Activated CD4-positive, alpha-beta T cell treated with anti-CD3 and anti-CD28 coated beads, Interleukin-2, amount 50 U/mL, for 4 hours (primary cell): ENCODE measurements at places on chromosomes 2 and 18.
A peak's percentile ranks its signal among the peaks of the same experiment; 100 is the strongest.

DNA sequence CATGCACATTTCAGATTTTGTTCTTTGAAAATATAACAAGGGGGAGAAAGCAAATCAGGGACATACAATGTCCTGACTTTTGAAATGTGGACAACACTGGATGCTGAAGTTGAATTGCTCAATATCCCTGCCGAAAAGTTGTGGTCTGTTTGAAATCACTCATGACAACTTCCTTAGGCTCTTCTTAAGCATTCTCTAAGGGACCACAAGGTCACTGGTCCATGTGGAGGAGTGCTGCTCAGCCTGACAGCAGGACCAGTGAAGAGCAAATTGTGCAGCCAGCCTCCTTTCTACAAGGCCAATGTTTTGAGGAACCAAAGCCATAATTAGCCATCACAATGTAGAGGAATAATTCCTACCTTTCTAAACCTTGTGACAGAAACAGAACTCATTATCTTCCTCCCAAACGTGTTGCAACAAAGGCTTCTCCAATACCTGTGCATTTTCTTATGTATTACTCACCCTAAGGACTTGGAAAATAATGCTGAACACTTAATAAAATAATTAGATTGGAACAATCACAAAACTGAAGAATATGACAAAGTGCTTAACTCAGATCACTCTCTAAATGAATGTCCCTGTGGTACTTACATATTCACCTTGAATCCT lies 1477.6 kb upstream of the NXPH2 start:
- DNase-seq = no peak

DNA sequence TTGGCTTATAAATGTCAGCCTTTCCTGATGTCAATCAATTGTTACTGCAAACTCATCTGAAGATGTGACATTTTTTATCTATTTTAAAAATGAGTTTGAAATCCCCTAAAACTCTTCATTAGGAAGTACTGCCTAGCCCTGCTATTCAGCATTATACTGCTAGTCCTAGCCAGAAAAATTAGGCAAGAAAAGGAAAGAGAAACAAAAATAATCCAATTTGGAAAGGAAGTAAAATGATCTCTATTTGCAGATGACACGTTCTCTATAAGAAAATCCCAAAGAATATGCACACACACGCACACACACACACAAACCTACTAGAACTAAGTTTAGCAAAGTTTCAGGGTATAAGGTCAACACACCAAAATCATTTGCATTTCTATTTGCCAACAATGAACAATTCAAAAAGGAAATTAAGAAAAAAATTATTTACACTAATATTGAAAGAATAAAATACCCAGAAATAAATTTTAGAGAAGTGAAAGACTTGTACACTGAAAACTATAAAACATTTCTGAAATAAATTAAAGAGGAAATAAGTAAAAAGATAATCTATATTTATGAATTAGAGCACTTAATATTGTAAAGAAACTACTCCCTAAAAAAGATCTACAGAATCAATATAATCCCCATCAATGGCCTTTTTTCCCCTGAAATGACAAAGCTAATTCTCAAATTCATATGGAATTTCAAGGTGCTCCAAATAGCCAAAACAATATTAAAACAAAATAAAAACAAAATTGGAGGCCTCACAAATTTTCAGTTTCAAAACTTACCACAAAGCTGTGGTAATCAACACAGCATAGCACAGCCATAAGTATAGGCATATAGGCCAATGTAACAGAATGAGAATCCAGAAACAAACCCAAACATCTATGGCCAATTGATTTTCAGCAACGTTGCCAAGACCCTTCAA lies 433.7 kb upstream of the TRIB2 start:
- no peak for DNase-seq

DNA sequence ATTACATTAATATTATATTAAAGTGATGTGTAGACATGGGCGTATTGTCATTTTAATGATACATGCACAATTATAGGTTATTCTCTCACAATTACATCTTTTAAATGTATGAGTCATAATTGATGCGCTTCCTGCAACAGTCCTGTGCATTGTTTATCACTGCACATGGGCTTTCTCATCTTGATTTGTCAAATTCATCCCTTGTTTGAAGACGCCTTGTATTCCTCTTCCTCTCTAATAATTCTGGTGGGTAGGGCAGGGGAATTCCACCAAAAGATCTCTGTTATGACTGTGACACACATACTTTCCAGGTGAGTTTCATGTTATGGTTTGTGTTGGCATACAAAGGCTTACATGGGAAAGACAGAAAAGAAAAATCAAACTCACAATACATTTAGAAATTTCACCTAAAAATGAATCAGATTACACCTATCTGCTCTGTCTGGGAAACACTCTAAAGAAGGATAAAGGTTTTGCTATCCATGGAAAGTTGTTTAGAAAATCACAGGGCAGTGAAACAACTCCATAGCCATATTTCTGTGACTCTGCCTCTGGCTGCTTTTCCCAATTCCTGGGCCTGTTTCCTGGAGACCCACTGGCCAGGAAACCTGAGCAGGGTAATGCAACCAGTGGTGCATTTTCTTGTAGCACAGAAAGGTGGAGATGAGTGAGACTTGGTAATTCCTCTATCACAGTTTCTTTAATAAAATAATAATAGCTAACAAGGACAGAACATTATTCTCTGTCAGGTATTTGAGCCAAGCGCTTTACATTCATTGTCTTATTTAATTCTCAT lies 13.2 kb downstream of the SLC9A2 start:
- no peak for DNase-seq

- DNase-seq = no peak
Observed at GRCh38 chr18:61322265-61322873, 10.9 kb upstream of the CDH20 start.

DNA sequence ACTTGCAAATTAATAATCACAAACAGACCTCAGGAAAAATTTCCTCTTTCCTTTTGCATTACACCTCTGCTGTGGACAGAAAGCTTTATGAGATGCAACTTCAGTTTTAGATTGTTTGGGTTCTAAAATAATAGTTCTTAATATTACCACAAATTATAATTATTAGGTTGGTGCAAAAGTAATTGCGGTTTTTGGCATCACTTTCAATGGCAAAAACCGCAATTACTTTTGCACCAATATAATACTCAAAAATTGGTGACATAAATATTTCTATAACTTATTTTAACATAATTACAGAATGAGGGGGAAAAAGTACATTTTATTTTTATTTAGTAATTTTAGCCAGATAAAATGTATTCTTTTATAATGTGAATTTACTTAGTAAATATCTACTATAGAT lies 804.4 kb upstream of the FAM98A start:
- no peak for DNase-seq

- no peak for DNase-seq
Observed at GRCh38 chr18:12744103-12744502, 41.3 kb downstream of the PSMG2 start.

- no peak for DNase-seq
Observed at GRCh38 chr2:211724933-211725332, 813.7 kb downstream of the ERBB4 start.

DNA sequence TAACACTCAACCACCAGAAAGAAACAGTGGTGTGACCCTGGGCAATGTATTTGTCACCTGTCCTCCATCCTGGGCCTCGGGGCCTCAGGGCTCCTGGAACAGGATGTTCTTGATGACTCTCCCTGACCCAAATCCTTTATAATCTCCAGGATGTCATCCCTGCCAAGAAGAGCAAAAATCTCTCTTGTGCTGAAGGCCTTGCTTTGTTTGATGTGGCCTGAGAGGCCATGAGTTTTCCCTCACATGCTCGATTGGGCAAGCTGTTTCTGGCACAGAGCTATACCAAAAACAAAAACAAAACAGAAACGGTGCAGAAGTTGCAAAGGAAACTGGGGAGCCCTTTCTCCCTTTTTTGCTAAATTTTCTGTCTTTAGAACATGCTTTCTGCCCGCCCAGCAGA lies 35.7 kb upstream of the ST3GAL5 start:
- DNase-seq = no peak

GRCh38 chr18:3147935-3148554 lies 71.7 kb downstream of the MYOM1 start:
- DNase-seq = no peak

- no peak for DNase-seq
Observed at GRCh38 chr2:144452989-144453336, 67.0 kb downstream of the ZEB2 start.

DNA sequence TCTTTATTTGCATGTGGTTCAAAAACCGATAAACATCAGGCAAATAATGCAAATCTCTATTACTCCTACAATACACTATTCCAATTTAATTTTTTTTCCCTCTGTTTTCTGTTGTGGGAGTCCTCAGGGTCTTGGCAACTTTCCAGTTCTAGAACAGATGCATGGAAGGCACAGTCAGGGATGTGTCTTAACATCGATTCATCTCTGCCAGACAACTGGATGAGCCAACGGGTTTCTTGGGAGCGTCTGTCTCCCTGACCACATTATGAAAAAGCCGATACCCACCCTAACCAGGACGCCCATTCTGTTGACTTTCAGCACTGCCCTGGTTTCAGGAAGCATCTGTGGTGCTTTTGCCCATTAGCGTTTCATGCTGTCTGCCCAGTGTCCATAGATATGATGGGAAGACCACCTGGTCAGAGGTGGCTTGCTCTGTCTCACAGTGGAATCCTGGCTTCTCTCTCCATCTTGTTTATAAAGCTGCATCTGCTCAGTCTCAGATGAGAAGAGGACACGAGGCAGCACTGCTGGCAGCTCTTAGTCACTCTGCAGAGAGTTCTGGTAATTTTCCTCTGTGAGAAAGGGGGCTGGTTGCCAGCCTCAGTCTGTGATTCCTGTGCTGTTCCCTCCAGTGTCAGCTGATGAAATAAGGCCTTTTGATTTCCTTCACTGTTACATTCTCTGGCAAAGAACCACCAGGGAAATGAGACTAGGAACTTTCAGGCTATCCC lies 57.9 kb upstream of the KCNE4 start:
- DNase-seq = no peak

DNA sequence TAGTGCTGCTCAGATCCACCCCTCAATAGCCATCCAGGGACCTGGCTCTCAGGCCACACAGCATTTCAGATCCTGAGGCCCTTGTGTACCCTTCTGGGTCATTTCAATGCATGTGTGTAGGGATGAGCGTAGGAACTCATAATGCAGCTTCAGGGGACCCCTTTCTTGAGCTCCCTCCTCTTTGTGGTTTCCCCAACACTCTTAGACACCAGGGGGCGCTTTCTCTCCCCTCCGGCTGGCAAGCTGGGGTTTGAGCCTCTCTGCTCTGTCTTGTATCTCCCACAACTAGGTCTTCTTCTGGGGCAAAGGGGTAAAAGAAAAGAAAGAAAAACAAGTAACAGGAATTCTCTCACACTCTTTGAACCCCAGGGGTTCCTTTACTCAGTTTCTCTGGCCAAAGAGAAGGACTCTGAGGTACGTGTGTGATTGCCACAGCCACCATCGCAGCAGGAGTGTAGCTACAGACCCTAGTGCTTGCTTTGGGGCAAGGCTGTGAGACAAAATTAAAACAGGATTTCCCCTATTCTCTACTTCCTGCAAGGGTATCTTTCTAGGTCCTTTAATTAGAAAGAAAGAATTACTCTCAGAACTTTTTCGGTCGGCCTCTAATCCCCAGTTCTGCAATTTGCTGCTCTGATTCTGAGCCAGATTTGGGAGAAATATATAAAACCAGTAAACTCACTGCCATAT lies 38.0 kb downstream of the CABYR start:
- peak; percentile 15 for DNase-seq

DNA sequence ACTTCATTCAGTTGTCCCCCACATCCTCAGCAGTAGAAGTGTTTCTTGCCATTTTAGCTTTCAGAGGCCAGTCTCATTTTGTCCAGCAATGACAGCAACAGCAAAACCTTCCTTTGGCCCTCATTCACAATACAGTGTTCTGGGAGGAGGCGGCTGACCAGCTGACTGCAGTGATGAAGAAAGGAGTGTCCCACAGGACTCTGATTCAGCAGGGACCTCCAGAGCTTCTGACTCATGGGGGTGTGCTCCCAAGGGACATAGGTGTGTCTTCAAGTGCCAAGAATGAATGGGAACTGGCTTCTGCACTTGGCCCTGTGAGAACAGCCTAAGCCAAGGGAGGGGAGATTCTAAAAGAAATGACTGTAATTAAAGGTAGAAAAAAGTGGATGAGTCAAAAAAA lies 147.0 kb upstream of the PELI1 start:
- DNase-seq = no peak

DNA sequence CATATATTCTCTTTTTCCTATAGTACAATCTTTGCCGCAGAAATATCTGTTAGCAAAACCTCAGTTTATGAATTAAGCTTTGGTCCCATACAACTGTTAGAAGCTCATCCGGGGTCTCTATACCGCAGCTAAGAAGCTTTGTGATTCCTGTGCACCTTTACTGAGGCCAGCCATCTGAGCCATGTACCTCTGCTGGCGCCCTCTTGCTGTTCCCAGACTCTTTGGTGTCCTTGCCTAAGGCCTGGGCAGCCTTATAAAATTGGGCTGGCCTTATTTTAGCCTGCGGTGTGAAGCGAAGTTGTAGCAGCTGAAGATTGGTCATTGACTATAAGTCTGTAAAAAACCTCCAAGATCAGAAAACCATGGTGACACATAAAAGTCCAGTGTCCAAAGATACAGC lies 1135.1 kb upstream of the CHAC2 start:
- no peak for DNase-seq

DNA sequence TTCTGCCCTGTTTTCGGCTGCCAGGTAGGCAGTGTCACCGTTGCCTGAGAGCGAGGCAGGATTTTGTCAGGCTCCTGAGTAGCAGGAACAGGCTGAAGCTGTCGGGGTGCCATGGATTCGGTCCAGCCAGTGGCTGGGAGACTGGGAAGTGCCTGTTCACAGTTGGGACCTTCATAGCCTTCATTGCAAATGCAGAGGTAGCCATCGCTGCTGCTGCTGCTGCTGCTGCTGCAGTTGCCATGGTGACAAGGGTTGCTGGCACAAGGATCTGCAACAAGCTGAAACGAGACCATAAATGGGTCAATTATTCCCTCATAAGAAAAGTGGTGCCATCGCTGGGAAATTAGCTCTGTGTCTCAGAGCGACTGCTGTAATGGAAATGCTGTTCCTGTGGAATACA lies 122.7 kb downstream of the DNER start:
- DNase-seq = no peak

- peak; percentile 53 for DNase-seq
Observed at GRCh38 chr18:2570772-2571199, 519 bp downstream of the METTL4 start.

DNA sequence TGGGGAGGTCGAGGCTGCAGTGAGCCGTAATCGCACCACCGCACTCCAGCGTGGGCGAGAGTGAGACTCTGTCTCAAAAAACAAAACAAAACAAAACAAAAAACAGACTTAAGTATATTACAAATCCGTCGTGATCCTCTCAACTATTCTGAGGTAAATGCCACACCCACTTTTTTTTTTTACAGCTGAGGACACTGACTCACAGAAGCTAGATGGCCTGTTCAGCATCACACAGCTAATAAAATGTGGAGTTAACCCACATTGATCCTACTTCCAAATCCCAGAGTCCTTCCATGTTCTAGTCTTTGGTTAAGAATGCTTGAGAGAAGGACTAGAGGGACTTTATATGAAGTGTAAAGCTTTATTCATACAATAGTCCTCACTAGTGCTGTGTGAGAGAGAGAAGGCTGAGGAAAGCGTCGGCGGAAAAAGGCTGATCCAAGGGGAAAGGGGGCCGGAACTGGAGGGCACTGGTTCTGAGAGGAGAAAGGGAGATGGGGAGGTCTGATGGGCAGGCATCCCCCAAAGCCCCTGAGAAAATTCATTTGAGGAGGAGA lies 627 bp downstream of the RNF25 start:
- no peak for DNase-seq
